Activated CD4-positive, alpha-beta T cell treated with anti-CD3 and anti-CD28 coated beads, Interleukin-2, amount 10 ng/mL, durations not matched to agents 24 days and 14 days (primary cell): ENCODE measurements at places on chromosomes 2 and 18. TPM values are rescaled to one million over a fixed set of nuclear protein-coding genes. Genes with fewer than 3 reads are reported as not detected.

Gene CCL20
- 3.2 and 4.4 TPM in 2 replicates for total RNA-seq

Gene MC4R
- not detected in 2 replicates for total RNA-seq

Gene GALM
- 56.0 and 57.4 TPM in 2 replicates for total RNA-seq

Gene REG3A
- total RNA-seq, result not detected in 2 replicates

Gene ALPI
- not detected in 2 replicates for total RNA-seq

Gene ZSWIM2
- not detected in 2 replicates for total RNA-seq

Gene TCF4
- total RNA-seq, result 1.6 and 2.6 TPM in 2 replicates

Gene C2orf81
- total RNA-seq, result 1.7 and 2.0 TPM in 2 replicates

Gene LRRTM4
- total RNA-seq, result not detected in 2 replicates

DNA sequence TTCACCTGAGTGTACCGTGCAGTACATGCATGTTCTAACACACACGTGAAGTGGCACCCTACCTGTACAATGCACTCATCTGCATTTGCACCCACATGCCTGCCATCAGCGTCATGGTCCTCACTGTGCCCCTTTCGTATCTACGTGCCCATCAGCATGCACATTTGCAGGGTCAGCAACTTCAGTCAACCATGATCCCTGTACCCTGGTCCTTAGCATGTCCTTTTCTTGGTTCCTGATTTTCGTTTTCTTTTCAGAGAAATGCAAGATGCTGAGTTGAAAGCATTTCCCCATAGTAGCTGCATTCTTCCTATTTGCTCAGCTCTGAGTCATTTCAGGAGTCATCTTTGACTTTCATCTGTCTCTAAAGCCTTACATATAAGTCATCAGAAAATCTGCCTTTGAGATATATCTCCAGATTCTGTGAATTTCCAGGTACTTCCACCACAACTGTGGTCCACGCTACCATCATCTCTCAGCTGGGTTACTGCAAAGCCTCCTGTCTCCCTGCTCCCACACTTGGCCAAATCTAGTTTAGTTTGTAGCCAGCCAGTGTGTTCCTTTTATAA, 14.7 kb upstream of the PUM2 start:
- H3K27ac ChIP-seq, result peak overlapping the region; percentile 74
- peak overlapping the region; percentile 29 for H3K4me3 ChIP-seq

- H3K27me3 ChIP-seq, result no peaks in the 10 kb centered on the region
- DNase-seq, result no peak
- H3K36me3 ChIP-seq, result no peaks in the 10 kb centered on the region
- no peak overlapping the region for H3K27ac ChIP-seq
- no peaks in the 10 kb centered on the region for H3K4me1 ChIP-seq
Observed at GRCh38 chr2:31263636-31264190, 29.8 kb downstream of the EHD3 start.

DNA sequence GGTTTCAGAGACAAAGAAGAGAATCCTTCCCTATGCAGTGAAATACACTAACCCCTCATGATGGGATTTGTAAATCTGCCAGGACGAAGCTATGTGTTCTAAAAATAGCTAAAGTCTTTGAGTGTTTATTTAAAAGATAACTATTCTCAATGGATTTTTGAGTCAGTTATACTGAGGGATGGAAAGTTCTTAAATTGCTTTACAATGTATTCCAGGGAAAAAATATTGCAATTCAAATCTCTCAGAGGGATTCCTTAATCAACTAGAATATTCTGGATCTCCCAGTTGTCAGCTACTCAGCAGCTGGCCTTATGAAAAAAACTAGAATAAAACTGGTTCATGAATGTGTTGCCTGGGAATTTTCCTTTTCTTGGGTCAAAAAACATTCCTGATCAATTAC, 312.4 kb downstream of the PLCL1 start:
- H3K27ac ChIP-seq, result no peak overlapping the region
- no peak overlapping the region for H3K4me3 ChIP-seq
- H3K27me3 ChIP-seq, result peaks cover 4% of the 10 kb centered on the region
- DNase-seq, result no peak

- no peak for DNase-seq
- H3K27me3 ChIP-seq, result no peaks in the 10 kb centered on the region
- H3K27ac ChIP-seq, result no peak overlapping the region
- no peak overlapping the region for H3K4me3 ChIP-seq
Observed at GRCh38 chr2:190270298-190270697, 49.3 kb downstream of the HIBCH start.

DNA sequence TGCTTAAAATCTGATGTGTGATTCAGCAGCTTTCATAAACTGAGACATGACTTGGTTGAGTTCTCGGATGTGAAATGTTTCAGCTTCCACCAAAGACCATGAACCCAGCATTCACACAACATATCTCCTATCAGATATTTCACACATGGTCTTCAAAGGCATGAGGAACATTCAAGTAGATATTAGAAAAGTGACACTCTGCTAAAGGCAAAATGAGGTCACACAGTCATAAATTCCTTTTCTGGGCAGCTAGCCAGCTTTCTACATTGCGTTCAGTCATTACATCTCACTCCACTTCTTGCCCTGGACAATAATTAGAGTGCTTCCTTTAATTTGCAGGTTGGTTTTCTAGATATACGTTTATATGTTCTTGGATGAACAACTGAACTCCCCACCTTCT, 96.7 kb downstream of the GAREM1 start:
- H3K27me3 ChIP-seq, result no peaks in the 10 kb centered on the region
- no peaks in the 10 kb centered on the region for H3K4me1 ChIP-seq
- H3K27ac ChIP-seq, result no peak overlapping the region
- H3K36me3 ChIP-seq, result no peaks in the 10 kb centered on the region
- H3K4me3 ChIP-seq, result no peak overlapping the region
- no peak for DNase-seq

GRCh38 chr2:69815717-69816116, 13.7 kb upstream of the GMCL1 start:
- H3K4me1 ChIP-seq, result peaks cover 5% of the 10 kb centered on the region
- H3K27ac ChIP-seq, result no peak overlapping the region
- no peak overlapping the region for H3K4me3 ChIP-seq
- no peaks in the 10 kb centered on the region for H3K27me3 ChIP-seq
- DNase-seq, result no peak

DNA sequence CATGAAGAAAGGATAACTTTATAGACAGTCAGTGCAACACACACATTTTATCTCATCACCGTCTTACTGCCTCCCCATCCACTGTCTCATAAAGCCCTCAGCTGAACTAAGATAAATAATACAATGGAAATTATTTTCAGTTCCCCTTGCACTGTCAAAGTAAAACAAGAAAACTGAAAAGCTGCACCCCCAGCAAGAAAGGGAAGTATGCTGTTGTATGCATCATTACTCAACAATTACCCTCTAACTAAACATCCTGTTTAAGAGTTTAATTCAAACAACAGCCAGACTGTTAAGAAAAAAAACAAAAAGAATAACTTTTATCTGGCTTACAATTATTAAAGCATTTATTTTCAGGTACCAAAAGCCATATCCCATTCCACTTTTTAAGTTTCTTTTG, 25.0 kb downstream of the MPPE1 start:
- H3K36me3 ChIP-seq, result peaks cover 21% of the 10 kb centered on the region
- no peak overlapping the region for H3K4me3 ChIP-seq
- H3K27ac ChIP-seq, result no peak overlapping the region
- no peaks in the 10 kb centered on the region for H3K27me3 ChIP-seq
- H3K4me1 ChIP-seq, result peaks cover 6% of the 10 kb centered on the region

DNA sequence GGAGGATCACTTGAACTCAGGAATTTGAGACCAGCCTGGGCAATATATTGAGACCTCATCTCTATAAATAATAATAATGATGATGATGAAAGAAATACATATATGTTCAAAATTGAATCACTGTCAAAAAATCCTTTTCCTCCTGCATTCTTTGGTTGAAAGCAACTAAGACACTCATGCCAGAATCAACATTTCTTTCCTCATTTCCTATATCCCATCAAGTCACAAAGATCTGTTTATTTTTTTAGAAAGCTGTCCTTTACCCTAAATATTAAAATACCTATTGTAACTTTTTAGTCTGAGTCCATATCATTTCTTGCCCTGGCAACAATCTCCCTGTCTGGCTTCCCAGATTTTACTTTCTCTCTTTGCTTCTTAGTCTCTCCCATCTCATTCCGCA, 31.8 kb upstream of the PPP4R3B start:
- H3K27ac ChIP-seq, result no peak overlapping the region
- no peaks in the 10 kb centered on the region for H3K27me3 ChIP-seq
- H3K4me1 ChIP-seq, result no peaks in the 10 kb centered on the region
- H3K4me3 ChIP-seq, result no peak overlapping the region
- H3K36me3 ChIP-seq, result peaks cover 41% of the 10 kb centered on the region

DNA sequence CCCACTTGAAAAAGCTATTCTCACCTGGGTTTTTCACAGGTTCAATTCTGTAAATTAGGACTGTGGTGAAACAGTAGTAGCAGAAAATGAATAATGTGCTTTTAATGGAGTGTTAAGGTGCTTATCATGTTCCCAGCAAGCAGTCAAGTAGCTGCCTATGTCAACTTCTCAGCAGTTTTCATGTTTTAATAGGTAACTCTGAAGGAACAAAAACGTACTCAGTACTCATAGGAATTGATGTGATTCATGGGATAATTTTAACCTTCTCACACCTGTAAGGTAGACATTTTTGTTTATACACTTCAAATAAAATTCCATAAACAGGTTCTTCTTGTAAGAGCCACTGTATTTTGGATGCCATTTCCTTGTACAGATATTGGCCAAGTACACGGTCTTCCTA, 801.6 kb downstream of the MBD2 start:
- no peaks in the 10 kb centered on the region for H3K4me1 ChIP-seq
- H3K27me3 ChIP-seq, result no peaks in the 10 kb centered on the region
- no peak for DNase-seq
- H3K4me3 ChIP-seq, result no peak overlapping the region
- H3K27ac ChIP-seq, result no peak overlapping the region

DNA sequence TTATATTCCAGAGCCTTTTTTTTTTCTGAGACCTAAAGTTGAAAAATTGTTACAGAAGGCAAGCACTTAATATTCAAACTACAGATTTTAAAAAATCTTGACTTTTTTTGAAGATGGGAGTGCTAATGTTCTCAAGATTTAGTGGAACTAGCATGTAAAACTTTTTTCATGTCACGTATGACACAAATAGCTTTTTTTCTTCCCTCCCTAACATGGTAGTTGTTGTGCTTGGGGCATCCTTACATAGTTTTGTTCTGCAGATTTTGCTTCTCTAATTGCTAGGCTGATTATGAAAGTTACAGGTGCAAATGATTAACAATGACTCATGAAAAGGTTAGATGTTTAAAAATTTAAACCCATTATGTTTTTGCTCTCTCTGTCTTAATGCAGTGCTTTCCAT, 3.0 kb downstream of the EML6 start:
- DNase-seq, result no peak
- H3K36me3 ChIP-seq, result no peaks in the 10 kb centered on the region
- peaks cover 13% of the 10 kb centered on the region for H3K4me1 ChIP-seq
- peaks cover 63% of the 10 kb centered on the region for H3K27me3 ChIP-seq
- no peak overlapping the region for H3K4me3 ChIP-seq

- DNase-seq, result no peak
- no peaks in the 10 kb centered on the region for H3K27me3 ChIP-seq
Observed at GRCh38 chr2:236768393-236769140, 198.9 kb downstream of the ACKR3 start.

- no peak for DNase-seq
- no peak overlapping the region for H3K4me3 ChIP-seq
- no peaks in the 10 kb centered on the region for H3K36me3 ChIP-seq
- no peaks in the 10 kb centered on the region for H3K27me3 ChIP-seq
- no peaks in the 10 kb centered on the region for H3K4me1 ChIP-seq
- no peak overlapping the region for H3K27ac ChIP-seq
Observed at GRCh38 chr2:77778917-77779316, 256.7 kb upstream of the LRRTM4 start.

DNA sequence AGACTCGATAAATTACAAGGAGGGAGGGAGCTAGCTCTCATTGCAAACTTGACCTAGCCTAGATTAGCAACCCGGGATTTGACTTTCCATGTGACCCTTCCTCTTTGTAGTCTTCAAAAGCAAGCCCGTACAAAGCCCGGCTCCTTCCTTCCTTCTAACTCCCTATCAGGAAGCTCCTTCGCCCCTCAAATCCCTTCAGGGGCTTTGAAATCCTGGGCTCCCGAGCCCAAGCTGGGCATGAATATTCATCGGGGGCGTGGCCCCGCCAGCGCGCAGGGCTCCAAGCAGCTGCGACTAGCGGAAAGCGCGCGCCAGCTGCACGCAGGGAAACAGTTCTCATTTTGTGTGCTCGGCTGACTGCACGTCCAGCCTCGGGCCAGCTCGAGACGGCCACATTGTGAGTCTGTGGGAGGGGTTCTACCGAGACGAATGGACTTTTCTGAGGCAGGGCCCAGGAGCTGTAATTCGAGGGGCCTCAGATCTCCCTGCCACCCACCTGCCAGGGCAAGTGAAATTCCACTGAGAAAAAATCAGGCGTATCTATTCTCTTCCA, 84.0 kb upstream of the PELI1 start:
- H3K36me3 ChIP-seq, result peaks cover 2% of the 10 kb centered on the region
- H3K4me1 ChIP-seq, result peaks cover 30% of the 10 kb centered on the region
- peak overlapping the region; percentile 88 for H3K4me3 ChIP-seq
- H3K27ac ChIP-seq, result peak overlapping the region; percentile 85

DNA sequence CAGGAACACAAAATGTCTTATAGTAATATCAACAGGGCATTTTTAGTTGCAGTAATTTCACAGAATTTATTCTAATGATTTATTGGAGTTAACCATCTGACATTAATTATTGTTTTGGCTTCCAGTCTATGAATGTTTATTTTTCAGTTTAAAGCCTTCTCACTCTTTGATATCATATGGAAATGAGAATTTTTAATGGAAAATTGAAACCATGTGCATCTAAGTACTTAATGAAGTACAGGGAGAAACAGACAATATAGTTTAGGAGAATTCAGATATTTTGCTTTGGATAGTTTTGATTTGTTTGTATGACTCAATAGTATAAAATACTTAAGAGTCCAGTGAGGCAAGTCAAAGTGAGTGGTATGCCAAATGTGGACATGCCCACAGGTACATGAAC, 126.1 kb downstream of the OLA1 start:
- H3K27ac ChIP-seq, result no peak overlapping the region
- H3K4me1 ChIP-seq, result peaks cover 4% of the 10 kb centered on the region
- H3K36me3 ChIP-seq, result peaks cover 20% of the 10 kb centered on the region
- DNase-seq, result no peak
- H3K27me3 ChIP-seq, result no peaks in the 10 kb centered on the region
- H3K4me3 ChIP-seq, result no peak overlapping the region

DNA sequence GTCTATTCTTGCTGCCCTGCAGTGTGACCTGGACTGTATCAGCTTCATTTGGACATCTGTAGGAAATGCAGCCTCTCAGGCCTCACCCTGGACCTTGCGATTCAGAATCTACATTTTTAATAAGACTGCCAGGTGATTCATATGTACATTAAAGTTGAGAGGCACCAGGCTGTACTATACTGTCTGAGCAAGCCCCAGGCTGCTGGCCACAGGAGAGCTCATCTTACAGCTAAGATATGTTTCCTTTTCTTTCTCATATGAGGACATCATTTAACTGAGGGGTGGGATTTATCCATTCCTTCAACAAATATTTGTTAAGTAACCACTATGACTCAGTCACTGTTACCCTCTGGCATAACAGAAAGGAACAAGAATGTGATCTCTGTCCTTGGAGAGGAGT, 78.2 kb upstream of the GCFC2 start:
- H3K27me3 ChIP-seq, result peaks cover under 1% of the 10 kb centered on the region
- H3K4me1 ChIP-seq, result no peaks in the 10 kb centered on the region
- no peaks in the 10 kb centered on the region for H3K36me3 ChIP-seq
- H3K27ac ChIP-seq, result no peak overlapping the region
- no peak overlapping the region for H3K4me3 ChIP-seq

GRCh38 chr2:170248574-170249393, 70.8 kb downstream of the MYO3B start:
- DNase-seq, result no peak
- H3K4me1 ChIP-seq, result no peaks in the 10 kb centered on the region
- no peak overlapping the region for H3K4me3 ChIP-seq
- H3K36me3 ChIP-seq, result no peaks in the 10 kb centered on the region
- H3K27me3 ChIP-seq, result peaks cover 20% of the 10 kb centered on the region
